Inflammatory macrophage treated with lipopolysaccharide for 4 hours (primary cell): ENCODE measurements at places on chromosomes 6 and 20.

- peak; percentile 58 for DNase-seq
Observed at GRCh38 chr6:16183187-16183664, 54.3 kb downstream of the MYLIP start.

GRCh38 chr6:1042583-1043457 is 269.1 kb upstream of the FOXQ1 start:
- DNase-seq, result no peak

DNA sequence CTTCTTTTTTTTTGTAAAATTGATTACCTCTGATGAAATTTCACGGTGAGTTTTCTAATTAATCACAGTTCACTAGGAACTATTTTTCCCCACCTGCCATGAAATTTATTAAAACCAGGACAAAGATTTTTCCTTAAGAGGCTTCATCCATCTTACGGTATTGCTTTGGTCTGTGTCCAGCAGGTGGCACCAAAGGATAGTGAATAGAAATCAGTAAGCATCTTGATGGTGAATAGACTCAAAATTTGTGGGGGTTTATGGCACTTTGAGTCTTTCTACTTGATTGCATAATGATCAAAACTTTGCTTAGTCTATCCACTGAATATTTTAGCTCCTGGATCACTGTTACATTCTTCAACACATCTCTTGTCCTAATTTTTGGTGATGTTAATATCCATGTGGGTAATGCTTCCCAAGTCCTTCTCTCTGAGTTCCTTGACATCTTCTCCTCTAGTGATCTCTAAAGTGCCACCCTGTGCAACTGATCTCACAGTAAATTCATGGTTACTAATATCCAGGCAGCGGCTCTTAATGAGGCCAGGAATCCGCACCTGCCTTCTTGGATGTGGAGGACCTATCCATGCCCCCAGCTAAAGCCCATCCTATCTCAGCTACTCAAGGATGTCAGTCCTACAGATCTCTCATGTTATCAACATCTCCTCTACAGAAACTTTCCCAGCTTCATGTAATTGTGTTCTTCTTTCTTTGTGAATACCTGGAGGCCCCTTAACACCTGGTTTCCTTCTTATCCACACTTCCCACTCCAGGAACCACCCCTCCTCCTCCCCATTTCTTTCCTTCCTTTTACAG is 54.5 kb downstream of the STMND1 start:
- peak; percentile 68 for DNase-seq

GRCh38 chr6:150691463-150691862 is 91.8 kb downstream of the PLEKHG1 start:
- peak; percentile 57 for DNase-seq

GRCh38 chr6:159943101-159943632 is 25.7 kb upstream of the IGF2R start:
- DNase-seq, result peak; percentile 76
